ENCODE measurements at places on chromosomes 16 and 17. TPM values are rescaled to one million over a fixed set of nuclear protein-coding genes. Genes with fewer than 3 reads are reported as not detected.

DNA sequence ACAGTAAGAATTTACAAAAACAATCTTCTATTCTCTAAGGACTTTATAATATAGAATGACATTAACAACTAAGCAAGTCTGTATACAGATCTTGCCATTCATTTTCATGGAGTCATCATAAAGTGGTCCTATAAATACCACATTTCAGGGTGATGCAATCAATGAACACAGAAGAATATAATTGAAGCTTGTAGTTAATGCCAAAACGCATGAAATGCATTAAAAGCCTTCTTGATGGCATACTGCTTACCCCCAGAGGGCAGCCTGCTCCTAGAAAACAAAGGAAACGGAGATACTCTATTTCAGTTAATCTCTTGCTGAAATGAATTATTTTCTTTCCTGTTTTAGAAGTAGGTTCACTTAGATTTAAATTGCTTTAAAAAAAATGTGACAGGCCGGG, 45.2 kb upstream of the STAC2 start:
- peak; percentile 8 for DNase-seq

DNA sequence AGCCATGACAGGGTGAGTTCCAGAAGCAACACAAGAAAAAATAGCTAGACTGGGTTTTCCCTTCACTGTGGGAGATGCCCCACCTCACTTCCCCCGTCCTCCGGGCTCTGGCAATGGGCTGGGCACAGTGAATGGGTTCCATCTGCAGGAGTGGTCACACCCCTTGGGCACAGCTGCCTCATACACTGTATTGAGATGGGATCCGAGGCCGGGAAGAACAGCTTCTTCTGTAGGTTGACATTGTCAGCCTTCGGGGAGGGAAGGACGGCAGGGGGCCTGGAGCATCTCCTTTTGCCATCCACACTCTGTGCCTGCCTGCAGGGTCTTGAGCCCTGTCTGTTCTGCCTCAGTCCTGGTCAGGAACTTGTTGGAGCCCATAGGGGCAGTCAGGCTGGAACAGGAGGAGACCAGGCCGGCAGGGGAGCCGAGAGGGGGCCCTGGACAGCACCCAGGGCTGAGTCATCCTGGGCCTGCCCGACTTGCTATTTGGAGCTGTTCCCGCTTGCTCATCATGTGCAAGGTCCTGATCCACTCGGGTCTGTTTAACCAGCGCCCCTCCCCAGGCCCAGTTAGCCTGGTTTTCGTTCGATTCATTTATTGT, 286.7 kb downstream of the SEC14L1 start:
- DNase-seq, result no peak

DNA sequence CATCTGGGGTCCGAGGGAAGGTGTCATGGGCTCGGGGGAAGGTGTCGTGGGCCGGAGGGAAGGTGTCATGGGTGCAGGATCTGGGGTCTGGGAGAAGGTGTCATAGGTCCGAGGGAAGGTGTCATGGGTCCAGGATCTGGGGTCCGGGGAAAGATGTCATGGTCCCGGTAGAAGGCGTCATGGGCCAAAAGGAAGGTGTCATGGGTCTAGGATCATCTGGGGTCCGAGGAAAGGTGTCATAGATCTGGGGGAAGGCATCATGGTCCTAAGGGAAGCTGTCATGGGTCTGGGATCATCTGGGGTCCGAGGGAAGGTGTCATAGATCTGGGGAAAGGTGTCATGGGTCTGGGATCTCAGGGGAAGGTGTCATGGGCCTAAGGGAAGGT, 942 bp downstream of the RAB40C start:
- no peak for DNase-seq

The SPNS1 gene
- 61.4 TPM for polyA plus RNA-seq

The FGF11 gene
- polyA plus RNA-seq, result 6.1 TPM

Data from left renal cortex interstitium (tissue), 4 donors.